ENCODE measurements at places on chromosomes 13 and 19.

DNA sequence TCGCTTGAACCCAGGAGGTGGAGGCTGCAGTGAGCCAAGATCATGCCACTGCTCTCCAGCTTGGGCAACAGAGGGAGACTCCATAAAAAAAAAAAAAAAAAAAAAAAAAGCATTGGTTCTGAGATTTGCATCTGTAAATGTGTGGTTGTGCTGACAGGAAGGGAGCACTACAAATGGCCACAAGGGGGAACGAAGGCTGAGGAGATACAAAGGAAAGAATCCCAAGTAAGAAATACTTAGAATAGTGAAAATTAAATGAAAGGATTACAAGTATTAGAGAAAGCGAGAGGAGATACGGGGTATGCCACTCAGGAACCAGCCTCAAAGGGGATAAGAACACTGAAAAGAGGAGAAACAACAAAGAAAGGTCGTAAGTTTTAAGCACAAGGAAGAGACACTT lies 284.9 kb downstream of the KLF12 start:
- H3K4me1 ChIP-seq: no peaks in the 10 kb centered on the region
- no peaks in the 10 kb centered on the region for H3K27me3 ChIP-seq
- peak; percentile 48 for DNase-seq
- H3K27ac ChIP-seq: no peak overlapping the region

DNA sequence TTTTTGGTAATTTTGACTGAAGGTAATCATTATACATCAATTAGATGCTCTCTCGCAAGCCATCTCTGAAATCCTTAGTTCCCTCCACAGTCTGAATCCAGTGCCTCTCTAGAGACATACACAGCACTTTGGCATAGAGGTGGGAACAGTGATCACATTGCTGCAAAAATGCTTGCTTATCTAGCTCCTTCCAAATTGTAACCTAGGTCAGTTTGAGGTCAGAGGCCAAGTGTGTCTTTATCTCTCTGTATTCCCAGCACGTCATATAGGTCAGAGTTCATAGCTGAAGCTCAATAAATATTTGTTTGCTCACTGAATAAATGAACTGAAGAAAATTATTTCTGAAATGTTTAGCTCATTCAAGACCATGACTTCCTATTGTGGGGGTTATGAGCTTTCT lies 462.5 kb downstream of the DIAPH3 start:
- no peaks in the 10 kb centered on the region for H3K27me3 ChIP-seq
- H3K4me1 ChIP-seq: no peaks in the 10 kb centered on the region
- no peak for DNase-seq
- H3K36me3 ChIP-seq: no peaks in the 10 kb centered on the region

GRCh38 chr13:77029436-77029835 lies 2.5 kb upstream of the FBXL3 start:
- DNase-seq: no peak
- H3K4me3 ChIP-seq: no peak overlapping the region
- peaks cover 30% of the 10 kb centered on the region for H3K4me1 ChIP-seq
- H3K27me3 ChIP-seq: no peaks in the 10 kb centered on the region

GRCh38 chr19:12607631-12608030 lies 3.0 kb downstream of the ZNF490 start:
- no peaks in the 10 kb centered on the region for H3K27me3 ChIP-seq
- no peak for DNase-seq
- no peak overlapping the region for H3K4me3 ChIP-seq
- H3K36me3 ChIP-seq: peaks cover 27% of the 10 kb centered on the region
- no peak overlapping the region for H3K27ac ChIP-seq
- peaks cover 35% of the 10 kb centered on the region for H3K4me1 ChIP-seq

GRCh38 chr13:80754441-80754840 lies 413.5 kb upstream of the SPRY2 start:
- no peak overlapping the region for H3K27ac ChIP-seq
- no peak overlapping the region for H3K4me3 ChIP-seq
- H3K36me3 ChIP-seq: no peaks in the 10 kb centered on the region
- DNase-seq: no peak
- no peaks in the 10 kb centered on the region for H3K27me3 ChIP-seq

DNA sequence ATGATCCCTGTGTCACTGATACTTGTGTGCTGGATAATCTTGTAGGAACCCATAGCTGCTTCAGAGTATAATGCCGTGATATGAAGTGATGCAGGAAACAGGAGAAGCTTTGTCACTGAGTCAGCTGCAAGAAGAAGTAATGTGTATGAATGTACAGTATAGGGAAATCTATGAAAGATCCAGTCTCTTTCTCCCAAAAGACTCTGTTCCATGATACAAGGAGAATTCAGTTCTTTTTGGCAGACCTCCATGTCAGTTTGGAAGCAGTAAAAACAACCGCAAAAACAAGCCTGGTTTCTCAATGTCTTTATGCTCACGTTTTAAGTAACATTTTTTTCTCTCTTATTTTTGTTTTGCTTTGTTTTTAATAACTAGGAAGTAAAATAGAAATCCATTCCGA lies 33.9 kb downstream of the PCDH17 start:
- no peaks in the 10 kb centered on the region for H3K27me3 ChIP-seq
- no peak overlapping the region for H3K4me3 ChIP-seq
- DNase-seq: no peak
- H3K36me3 ChIP-seq: no peaks in the 10 kb centered on the region
- no peaks in the 10 kb centered on the region for H3K4me1 ChIP-seq

GRCh38 chr13:80342471-80343371 lies 1.8 kb upstream of the SPRY2 start:
- peaks cover 63% of the 10 kb centered on the region for H3K27me3 ChIP-seq
- H3K27ac ChIP-seq: peak overlapping the region; percentile 1
- peak; percentile 60 for DNase-seq
- 0 out of 2 replicates have a peak, but pooled peaks cover under 1% of the 10 kb centered on the region for H3K36me3 ChIP-seq
- H3K4me3 ChIP-seq: peak overlapping the region; percentile 26
- peaks cover 48% of the 10 kb centered on the region for H3K4me1 ChIP-seq

DNA sequence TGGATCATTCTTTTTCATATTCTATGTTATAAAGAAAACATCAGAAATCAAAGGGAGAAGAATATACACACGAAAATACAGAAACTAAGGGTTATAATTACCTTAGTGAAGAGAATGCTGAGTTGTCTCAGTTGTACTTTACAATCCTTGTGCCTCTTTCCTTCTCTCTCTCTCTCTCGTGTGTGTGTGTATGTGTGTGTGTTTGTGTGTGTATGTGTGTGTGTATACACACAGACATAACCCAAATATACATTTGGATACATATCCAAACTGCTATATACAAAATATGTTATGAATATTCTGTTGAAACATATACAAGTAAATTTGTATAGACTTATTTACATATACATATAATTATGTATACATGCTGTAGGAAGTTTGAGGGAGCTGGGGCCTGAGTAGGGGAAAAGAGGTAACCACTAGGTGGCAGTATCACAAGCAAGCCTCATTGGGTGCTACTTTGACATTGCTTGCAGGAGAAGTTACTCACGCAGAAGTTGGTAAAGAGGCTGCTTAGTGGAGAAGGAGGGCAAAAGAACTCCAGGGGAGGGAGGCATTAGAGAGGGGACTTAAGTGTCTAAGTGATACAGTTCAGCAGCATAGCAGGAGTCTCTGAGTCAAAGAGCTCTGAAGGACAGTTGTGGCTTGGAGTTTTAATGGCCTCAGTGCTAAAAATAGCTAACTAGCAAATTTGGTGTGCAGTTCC lies 465.1 kb upstream of the PCDH20 start:
- H3K4me1 ChIP-seq: no peaks in the 10 kb centered on the region
- no peak overlapping the region for H3K4me3 ChIP-seq
- H3K27ac ChIP-seq: no peak overlapping the region
- no peaks in the 10 kb centered on the region for H3K36me3 ChIP-seq
- DNase-seq: peak; percentile 8
- no peaks in the 10 kb centered on the region for H3K27me3 ChIP-seq

- no peaks in the 10 kb centered on the region for H3K36me3 ChIP-seq
- no peak overlapping the region for H3K27ac ChIP-seq
- no peaks in the 10 kb centered on the region for H3K4me1 ChIP-seq
- H3K4me3 ChIP-seq: no peak overlapping the region
These were observed 214.5 kb downstream of the TDRD3 start for GRCh38 chr13:60611523-60611922.

Data from DND-41 (cell line).